ENCODE measurements at places on chromosomes 2 and 18.

DNA sequence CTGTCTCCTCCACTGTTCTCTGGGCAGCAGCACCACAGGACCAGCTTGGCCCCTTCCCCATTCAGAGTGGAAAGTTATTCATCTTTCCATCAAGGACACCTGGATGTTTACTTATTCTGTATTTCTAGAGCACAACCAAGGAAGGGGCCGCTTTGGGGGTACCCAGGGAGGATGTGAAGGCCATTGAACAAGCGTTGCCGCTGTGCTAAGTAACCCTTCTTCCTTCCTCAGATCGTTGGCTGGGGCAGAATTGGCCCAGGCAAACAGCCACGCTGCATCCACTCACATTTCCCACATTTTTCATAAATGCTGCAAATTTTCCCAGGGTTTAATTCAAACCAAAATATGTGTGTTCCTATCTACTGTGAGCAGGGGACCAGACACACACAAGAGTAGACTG lies 76.2 kb upstream of the NPAS2 start:
- DNase-seq = no peak

- no peak for DNase-seq
Observed at GRCh38 chr2:148687543-148687942, 43.0 kb downstream of the EPC2 start.

- no peak for DNase-seq
Observed at GRCh38 chr2:11416186-11416585, 49.8 kb downstream of the E2F6 start.

DNA sequence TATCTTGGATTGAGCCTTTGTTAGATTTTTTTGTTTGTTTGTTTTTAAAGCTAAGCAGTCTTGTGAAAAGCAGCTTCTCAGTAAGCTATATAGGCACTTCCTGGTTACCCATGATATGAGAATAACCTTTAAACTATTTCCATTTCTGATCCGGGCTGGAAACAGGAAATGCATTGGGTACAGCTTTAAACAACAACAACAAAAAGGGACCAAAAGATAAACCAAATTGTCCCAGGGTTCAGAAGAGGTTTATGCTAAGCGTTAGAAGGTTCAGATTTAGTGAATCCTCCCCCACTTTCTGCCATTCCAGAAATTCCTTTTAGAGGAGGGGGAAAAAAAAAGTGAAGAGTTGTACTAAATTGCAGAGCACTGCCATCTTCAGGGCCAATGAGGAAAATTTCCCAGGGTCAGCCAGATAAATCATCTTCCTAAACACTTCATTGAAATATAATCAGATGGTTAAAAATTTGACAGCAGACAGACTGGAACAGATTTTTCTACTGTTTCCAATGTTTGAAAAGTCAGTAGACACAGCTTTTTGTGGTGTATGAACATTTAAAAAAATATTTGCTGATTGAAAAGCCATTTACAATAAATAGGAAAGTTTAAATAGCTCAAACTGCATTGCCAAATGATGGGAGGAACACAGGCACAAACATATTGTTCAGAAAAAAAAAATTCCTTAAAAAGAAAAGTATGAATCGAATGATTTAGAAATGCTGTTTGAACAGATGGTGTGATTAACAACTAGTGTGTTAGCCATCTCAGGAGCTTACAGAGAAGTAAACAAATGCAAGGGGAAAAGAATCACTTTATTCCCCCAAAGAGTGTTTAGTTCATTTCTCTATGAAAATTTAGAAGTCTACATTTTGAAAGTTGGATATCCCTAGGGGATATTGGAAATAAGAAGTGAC lies 189.9 kb upstream of the TANK start:
- no peak for DNase-seq

GRCh38 chr2:241553981-241554380 lies 4.6 kb upstream of the BOK start:
- no peak for DNase-seq

DNA sequence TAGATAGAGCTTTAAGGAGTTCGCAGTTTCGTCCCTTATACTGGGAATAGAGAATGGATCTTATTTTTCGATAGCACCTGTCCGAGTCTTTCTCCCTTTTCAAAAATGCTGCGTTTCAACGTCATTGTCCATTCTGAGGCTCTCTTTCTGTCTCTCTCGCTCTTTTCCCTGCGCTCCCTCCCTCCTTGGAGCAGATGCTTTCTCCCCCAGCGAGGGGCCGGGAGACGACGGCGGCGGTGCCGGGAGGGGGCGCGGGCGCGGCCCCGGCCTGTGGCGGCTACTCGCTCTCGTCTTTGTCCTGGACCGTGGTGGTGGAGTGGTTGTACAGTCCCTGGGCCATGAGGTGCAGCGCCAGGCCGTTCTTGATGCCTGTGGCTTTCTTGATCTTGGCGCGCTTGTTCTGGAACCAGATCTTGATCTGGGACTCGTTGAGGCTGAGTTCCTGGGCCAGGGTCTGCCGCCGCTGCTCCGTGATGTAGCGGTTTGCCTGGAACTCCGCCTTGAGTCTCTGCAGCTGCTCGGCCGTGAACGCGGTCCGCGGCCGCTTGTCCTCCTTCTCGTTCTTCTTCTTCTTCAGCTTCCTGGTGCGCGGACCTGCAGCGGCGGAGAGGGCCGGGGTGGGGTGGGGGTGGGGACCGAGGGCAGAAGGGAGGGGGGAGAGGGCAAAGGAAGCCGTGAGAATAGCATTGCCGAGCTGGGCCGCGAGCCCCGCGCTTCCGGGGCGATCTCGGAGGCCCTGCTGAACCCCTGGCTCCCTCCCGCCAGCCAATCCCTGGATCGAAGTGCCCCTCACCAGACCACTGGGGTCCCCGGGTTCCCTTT lies 4.6 kb downstream of the EN1 start:
- no peak for DNase-seq
